Left forelimb (tissue), 1 donor: ENCODE measurements at places on chromosomes 2 and 18.

DNA sequence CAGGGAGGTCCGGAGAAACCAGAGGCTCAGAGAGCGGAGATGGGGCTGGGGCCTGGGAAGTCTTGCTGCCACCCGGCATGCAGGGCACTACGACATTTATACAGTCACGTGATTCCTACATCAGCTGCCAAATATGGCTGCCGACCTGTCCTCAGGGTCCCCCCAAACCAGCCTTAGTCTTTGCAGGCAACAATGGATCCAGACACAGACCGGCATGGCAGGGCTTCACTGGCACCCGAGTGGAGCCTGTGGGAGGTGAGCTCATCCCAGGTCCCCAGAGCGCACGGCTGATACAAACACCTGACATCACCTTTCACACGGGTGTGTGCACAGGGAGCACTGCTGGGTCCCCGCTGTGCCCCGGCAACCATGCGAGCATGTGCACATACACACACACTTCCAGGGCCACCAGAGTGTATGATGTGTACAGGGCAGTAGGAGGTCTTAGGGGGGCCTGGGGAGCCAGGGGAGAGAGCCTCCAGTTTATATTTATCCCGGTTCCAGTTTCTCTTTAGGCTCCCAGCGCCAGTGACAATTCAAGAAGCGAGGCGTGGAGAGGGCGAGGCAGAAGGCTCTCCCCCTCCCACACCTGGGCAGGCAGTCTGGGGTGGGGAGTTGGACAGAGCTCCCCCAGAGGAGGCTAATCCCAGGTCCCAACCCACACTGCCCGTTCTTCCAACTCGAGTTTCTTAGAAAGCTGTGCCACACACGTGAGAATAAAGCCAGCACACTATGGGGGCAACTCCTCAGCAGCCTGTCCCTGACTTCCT lies 2.7 kb downstream of the SEMA4C start:
- no peak for DNase-seq

GRCh38 chr2:211251016-211251415 lies 694.6 kb downstream of the CPS1 start:
- DNase-seq: no peak

DNA sequence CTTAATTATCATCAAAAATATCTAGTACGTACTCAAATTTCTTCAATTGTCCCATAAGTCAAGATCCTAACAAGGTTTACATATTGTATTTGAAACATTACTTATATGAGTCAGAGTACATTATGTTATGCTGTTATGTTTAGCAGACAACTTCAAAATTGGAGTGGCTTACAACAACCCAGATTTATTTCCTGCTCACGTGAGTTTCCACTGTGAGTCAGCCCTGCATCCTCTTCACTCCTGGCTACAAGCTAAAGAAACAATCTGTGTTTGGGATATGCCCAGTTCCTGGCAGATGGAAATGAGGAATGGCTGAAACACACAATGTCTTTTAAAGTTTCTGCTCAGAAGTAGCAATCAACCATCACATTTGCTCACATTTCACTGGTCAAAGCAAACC lies 31.5 kb upstream of the TANC1 start:
- no peak for DNase-seq

- DNase-seq: no peak
These were observed 56.3 kb downstream of the BOLA3 start for GRCh38 chr2:74091391-74091790.

- no peak for DNase-seq
These were observed 47.0 kb downstream of the STAT4 start for GRCh38 chr2:191103774-191104173.

- no peak for DNase-seq
These were observed 18.1 kb upstream of the CDH19 start for GRCh38 chr18:66621816-66622576.

DNA sequence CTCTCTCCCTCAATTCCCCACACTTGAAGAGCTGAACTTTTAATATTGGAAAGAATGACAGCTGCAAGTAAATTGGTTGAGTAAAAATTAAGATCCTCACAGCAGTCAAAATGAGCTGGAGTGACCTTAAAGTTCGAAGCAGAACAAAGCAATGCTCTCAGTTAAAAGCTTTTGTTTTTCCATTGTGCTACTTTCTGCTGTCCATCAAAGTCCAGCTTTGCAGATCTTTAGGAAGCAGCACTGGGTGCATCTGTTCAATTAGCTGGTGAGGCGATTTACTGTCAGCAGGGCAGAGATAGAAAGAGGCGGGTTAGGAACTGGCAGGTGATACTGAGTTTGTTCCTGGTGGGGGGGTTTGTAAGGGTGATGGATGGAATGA lies 834.8 kb downstream of the CPS1 start:
- DNase-seq: no peak

- peak; percentile 61 for DNase-seq
These were observed 136.7 kb downstream of the TMEM247 start for GRCh38 chr2:46615986-46616485.
